Lung microvascular endothelial cell (primary cell): ENCODE measurements at places on chromosomes 16 and 17. TPM values are rescaled to one million over a fixed set of nuclear protein-coding genes. Genes with fewer than 3 reads are reported as not detected.

Gene ICAM2
- 257 and 282 TPM in 2 replicates for total RNA-seq

- DNase-seq, result no peak
Measured at GRCh38 chr17:633133-633532, 81.5 kb downstream of the VPS53 start.

GRCh38 chr16:87963400-87963799 lies 12.2 kb downstream of the BANP start:
- DNase-seq, result peak; percentile 95

DNA sequence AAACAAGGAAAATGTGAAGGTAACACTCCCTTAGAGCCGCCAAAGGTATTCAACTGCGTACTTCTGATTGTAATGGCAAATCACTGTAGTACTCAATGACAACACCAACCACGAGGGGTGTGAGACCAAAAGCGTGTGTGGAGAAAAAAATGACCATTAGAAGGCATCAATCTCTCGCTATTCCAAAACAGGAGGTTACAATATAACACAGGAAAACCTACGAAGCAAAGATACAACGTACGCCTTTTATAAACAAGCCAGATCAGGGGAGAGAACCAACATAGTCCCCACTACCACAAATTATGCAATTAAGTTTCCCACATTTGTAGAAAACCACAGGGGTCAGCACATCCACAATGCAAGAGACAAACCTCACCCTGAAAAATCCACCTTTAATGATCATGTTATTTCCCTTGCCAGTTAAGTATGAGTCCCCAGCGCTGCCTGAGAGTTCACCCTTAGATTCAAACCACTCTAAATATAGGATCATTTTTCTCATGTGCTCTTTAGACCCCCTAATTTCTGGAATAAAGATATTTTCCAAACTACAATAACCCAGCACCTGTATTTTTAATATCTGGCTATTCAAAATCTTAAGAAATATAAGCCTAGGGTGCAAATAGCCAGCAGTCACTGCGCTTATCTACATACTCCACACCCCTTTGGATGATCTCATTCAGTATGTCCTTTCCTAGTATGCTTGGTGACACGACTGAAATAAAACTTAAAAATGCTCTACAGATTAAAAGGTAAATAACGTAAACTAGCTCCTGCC lies 12.4 kb downstream of the TEX14 start:
- peak; percentile 59 for DNase-seq

Gene TBX2
- total RNA-seq, result under 0.01 TPM in 2 replicates

Gene CCL14
- total RNA-seq, result 3.9 and 4.6 TPM in 2 replicates

Gene ERCC4
- 5.2 and 5.8 TPM in 2 replicates for total RNA-seq

Gene CES4A
- total RNA-seq, result 1.1 and 1.2 TPM in 2 replicates

Gene CMTM2
- total RNA-seq, result not detected in 2 replicates

GRCh38 chr16:80164966-80165550 lies 375.7 kb upstream of the DYNLRB2 start:
- no peak for DNase-seq

GRCh38 chr17:71821511-71821910 lies 299.3 kb upstream of the SOX9 start:
- no peak for DNase-seq

Gene ADAD2
- total RNA-seq, result not detected in 2 replicates

DNA sequence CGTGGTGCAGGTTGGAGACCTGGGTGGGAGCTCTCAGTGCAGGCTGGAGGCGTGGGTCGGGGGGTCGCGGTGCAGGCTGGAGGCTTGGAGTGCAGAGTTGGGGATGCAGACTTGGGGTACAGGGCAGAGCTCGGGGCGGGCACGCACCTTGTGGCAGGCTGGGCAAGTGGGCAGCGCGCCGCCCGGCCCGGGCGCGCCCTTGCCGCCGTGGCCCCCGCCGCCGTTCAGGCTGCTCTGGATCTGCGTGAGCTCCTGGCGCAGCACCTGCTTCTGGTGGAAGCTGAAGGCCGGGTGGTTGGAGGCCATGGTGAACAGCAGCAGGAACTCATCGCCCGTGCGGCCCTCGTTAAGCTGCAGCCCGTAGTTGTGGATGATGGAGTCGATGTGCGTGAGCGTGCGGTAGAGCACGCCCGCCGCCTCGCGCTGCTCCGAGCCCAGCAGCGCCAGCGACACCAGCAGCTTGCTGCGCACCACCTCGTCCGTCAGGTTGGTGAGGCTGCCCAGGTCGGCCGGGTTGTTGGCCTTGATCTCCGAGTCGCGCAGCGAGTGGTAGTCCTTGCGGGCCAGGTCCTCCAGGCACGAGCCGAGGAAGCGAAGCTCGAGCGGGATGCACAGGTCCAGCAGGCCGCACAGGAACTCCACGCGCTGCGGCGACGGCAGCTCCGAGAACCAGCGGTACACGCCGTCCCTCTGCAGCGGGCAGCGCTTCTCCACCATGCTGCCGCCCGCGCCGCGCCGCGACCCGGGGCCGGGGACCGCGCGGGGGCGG lies 1.1 kb downstream of the ZCCHC14 start:
- DNase-seq, result peak; percentile 52

DNA sequence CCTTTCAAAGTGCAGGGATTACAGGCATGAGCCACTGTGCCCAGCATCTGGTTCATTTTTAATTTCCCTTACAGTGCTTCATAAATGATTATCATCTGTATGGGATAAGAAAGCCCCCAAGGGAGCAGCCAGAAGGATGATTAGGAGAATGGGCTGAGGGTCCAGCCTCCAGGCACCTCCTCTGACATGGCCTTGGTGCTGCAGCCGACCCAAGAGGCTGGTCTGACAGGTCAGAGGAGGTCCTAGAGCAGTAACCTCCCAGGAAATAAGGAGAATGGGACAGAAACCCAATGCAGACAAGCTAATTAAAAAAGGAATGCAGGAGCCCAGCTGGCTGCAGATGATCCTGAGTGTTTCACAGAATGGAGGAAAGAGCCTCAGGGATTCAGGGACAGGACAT lies 29.0 kb downstream of the MRC2 start:
- no peak for DNase-seq

DNA sequence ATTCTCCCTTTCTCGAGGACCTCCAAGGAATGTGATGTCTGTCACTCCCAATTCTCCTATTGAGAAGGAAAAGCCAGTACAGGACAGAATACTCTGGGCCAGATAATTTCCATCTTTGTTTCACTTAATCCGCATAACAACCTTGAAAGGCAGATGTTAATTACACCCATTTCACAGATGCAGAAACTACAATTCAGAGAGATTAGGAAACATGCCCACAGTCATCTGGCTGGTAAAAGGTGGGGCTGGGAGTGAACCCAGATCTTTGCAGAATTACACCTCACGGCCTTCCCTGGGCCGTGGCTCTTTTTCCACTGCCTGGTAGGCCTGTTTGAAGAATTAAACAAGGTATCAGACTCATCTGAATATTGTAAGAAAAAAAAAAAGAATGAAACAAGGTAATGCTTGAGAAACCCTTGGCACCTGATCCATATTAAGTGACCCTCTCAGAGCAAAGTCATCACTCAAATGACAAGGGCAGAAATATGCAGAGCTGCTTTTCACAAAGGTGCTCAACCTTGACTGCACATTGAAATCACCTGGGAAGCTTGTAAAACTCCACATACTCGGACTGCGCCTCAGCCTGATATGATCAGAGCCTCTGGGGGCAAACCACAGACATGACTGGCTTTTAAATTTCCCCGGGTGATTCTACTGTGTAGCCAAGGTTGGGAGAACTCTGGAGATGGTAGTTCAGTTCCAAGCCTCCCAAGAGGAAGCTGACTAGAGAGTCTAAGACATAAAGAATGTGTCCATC lies 16.6 kb upstream of the G6PC1 start:
- no peak for DNase-seq

DNA sequence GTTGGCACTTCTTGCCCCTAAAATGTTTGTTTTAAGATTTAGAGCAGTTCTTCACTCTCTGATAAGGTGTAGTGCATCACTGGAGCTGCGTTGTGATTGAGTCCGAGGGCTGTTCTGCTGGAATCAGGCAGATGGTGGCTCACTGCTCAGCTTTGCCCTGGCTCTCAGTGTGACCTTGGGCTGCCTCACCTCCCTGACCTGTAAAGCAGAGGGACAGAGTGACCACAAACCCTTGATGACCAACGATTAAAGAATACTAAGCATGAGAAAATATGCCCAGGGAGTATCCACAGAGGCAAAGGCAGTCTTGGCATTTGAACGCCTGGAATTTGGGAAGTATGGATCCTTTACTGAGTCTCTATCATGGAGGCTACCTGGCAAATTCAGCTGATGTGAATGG lies 18.1 kb downstream of the CMIP start:
- no peak for DNase-seq

DNA sequence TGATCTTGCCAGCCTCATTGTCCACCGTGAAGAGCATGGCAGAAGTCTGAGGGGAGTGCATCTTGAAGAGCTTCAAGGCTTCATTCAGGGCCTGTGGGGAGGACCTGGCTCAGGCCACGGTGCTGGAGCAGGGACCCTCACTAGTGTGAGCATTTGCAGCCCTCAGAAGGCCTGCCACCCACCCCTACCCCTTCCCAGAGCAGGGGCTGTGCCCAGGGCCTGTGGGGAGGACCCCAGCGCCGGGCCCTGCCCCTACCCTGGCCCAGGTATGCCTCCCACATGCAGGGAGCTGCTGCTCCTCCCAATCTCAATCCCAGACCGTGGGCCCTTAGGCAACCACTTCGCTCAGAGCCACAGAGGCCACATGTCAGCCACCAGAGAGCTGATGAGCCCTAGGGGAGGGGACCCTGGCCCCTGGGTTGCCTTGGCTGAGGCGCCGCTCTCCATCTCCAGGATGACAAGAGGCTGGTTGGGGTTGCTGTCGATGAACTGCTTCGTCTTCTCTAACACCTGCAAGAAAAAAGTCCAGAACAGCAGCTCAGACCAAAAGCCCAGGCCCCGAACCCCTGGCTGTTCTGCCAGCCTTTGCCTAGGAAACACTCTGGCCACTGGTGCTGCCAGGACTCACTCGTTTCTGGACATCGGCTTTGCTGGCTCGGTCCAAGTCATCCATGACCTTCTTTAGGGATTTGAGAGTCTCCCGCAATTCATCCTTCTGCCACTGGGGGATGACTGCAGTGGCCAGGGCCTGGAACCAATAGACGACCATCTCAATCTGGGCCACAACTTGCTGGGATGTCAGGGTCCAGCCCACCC lies 1.8 kb upstream of the EXOSC6 start:
- DNase-seq, result peak; percentile 46

- DNase-seq, result no peak
Measured at GRCh38 chr16:78689536-78689935, 590.1 kb downstream of the WWOX start.

- peak; percentile 19 for DNase-seq
Measured at GRCh38 chr17:7440113-7440833, 961 bp downstream of the FGF11 start.

DNA sequence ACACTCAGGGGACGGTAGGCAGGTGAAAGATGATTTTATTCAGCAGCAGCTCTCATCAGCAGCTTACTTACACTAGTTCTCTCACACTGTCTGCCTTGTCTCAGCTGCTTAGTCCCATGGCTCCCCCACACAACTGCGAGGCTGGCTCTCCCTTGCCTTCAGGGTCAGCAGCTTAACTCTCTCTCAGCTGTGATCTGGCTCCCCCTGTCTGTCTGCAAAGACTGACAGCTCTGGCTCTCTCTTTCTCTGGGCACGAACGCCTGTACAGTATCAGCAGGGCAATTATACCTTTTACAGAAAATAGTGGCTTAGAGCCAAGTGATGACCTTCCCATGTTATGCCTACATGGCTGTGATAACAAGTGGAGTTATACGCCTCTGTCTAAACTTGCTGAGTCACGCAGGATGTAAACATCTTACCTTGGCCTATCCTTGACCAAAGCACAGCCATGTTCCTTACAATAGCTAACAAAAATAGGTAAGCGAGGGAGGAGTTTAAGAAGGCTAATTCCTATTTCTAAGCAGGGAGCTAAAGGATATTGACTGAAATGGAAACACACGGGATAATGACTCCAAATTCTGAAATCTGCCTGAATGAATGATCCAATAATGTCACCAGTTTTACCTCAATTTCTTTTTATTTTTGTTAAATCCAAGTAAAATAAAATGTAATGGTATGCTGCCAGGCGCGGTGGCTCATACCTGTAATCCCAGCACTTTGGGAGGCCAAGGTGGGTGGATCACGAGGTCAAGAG lies 1.1 kb upstream of the NDUFAB1 start:
- DNase-seq, result peak; percentile 70

GRCh38 chr16:2034696-2035430 lies 8.2 kb downstream of the NHERF2 start:
- DNase-seq, result no peak

- DNase-seq, result no peak
Measured at GRCh38 chr17:30823421-30823820, 1.1 kb downstream of the CRLF3 start.

GRCh38 chr17:9381068-9381467 lies 194.6 kb downstream of the STX8 start:
- no peak for DNase-seq

GRCh38 chr16:86087011-86087895 lies 188.3 kb downstream of the IRF8 start:
- DNase-seq, result no peak

Gene WBP2
- 19.4 and 24.4 TPM in 2 replicates for total RNA-seq

DNA sequence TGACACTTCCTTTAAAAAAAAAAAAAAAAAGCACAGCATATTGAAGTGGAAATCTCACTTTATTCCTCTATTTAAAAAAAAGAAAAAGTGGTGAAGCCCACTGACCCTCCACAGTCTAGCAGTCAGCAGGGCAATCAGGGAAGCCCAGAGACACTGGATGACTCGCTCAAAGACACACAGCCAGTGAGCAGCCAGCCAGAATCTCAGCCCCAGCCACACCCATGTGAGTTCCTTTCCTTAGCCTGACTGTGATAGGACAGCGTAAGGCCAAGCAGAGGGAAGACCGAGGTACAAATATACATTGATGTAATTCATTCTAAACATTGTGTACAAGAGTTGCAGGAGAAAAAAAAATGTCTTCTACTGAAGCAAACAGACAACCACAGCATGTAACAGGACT lies 22.5 kb downstream of the XPO6 start:
- no peak for DNase-seq

DNA sequence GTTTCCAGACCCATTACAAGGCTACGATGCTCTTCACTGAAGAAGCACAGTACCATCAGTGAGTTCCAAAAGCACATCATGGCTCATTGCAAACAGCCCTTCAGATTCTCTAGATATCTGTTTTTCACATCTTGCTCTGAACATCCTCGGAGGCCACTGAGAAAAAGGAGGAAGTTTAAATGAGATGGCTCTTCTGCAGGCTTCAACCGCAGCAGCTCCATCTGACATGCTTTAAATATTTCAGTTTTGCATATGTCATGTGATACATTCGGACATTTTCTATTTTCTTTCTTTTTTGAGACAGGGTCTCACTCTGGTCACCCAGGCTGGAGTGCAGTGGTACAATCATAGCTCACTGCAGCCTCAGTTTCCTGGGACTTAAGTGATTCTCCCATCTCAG lies 396.8 kb downstream of the NPIPA8 start:
- DNase-seq, result no peak

Gene GSDMA
- total RNA-seq, result not detected in 2 replicates

Gene AIPL1
- not detected in 2 replicates for total RNA-seq

- DNase-seq, result peak; percentile 43
Measured at GRCh38 chr17:78771758-78772382, 10.2 kb downstream of the CYTH1 start.

GRCh38 chr17:12790249-12791106 lies 1.2 kb downstream of the ARHGAP44 start:
- no peak for DNase-seq
